ENCODE measurements at places on chromosomes 3 and 15. TPM values are rescaled to one million over a fixed set of nuclear protein-coding genes. Genes with fewer than 3 reads are reported as not detected.
A peak's percentile ranks its signal among the peaks of the same experiment; 100 is the strongest.

DNA sequence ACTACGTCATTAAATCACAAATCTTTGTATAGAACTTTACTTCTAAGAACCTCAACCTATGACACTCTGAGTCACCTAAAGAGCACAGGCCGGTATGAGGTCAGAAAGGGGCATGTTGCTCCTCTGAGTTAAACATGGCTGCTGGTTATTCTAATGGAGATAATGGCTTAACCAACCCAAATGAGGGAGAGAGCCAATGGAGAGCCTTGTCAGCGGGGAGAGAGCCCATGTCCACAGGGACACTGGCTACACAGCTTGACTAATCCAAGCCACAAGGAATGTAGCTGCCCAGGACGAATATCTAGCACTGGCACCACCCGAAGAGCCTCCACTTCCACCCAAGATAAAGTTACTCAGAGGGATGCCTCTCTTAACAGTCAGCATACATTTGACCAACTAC, 77.0 kb upstream of the STAC start:
- no peak overlapping the region for H3K27ac ChIP-seq
- no peak overlapping the region for H3K4me3 ChIP-seq
- H3K27me3 ChIP-seq, result no peaks in the 10 kb centered on the region
- no peaks in the 10 kb centered on the region for H3K4me1 ChIP-seq
- DNase-seq, result no peak

Gene MESP2
- total RNA-seq, result not detected

GRCh38 chr15:82532991-82533481, 7.2 kb downstream of the RPS17 start:
- DNase-seq, result no peak
- no peaks in the 10 kb centered on the region for H3K36me3 ChIP-seq
- no peak overlapping the region for H3K27ac ChIP-seq

Gene PLOD2
- 52.6 TPM for total RNA-seq

DNA sequence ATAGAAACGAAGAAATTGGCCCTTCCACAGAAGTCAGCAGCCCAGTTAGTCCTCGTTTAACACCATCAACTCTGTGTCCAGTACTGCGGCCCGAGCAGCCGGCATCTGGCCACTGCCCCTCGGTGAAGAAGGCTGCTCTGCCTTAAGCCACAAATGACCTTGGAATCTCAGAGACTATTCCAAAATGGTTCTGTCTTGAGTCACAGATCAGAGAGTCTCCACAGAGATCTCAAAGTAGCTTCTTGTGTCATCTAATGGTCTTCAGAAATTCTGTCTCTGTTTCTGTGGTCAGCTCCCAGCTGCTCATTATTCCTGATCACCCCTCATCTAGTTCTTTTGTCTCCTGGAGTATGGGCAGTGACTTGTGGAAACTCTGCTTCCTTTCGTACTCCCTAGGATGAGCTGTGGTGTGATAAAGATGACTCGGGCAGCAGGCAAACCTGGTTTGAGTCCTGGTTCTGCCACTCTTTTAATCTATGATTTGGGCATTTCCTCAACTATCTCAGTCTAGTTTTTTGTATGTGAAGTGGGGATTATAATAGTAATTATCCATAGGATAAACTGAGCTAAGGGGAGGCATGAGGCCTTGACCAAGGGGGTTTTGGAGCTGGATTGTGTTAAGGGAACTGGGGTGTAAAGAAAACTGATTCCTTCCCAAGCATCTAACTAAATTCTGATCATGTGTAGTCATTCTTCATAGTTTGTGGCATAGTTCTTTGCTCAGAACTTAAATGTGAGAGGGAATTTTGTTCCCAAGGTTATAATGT, 22.6 kb downstream of the CRTC3 start:
- DNase-seq, result no peak
- no peaks in the 10 kb centered on the region for H3K36me3 ChIP-seq
- H3K27me3 ChIP-seq, result no peaks in the 10 kb centered on the region
- H3K4me3 ChIP-seq, result no peak overlapping the region
- H3K4me1 ChIP-seq, result peaks cover 4% of the 10 kb centered on the region

- no peak overlapping the region for H3K27ac ChIP-seq
- H3K4me3 ChIP-seq, result no peak overlapping the region
- peaks cover 52% of the 10 kb centered on the region for H3K4me1 ChIP-seq
- DNase-seq, result no peak
- H3K36me3 ChIP-seq, result no peaks in the 10 kb centered on the region
These were observed 3.9 kb upstream of the HEG1 start for GRCh38 chr3:125059488-125060245.

GRCh38 chr3:112605285-112605684, 35.7 kb downstream of the CCDC80 start:
- H3K27me3 ChIP-seq, result no peaks in the 10 kb centered on the region
- no peaks in the 10 kb centered on the region for H3K4me1 ChIP-seq
- H3K36me3 ChIP-seq, result no peaks in the 10 kb centered on the region
- DNase-seq, result no peak
- H3K4me3 ChIP-seq, result no peak overlapping the region

DNA sequence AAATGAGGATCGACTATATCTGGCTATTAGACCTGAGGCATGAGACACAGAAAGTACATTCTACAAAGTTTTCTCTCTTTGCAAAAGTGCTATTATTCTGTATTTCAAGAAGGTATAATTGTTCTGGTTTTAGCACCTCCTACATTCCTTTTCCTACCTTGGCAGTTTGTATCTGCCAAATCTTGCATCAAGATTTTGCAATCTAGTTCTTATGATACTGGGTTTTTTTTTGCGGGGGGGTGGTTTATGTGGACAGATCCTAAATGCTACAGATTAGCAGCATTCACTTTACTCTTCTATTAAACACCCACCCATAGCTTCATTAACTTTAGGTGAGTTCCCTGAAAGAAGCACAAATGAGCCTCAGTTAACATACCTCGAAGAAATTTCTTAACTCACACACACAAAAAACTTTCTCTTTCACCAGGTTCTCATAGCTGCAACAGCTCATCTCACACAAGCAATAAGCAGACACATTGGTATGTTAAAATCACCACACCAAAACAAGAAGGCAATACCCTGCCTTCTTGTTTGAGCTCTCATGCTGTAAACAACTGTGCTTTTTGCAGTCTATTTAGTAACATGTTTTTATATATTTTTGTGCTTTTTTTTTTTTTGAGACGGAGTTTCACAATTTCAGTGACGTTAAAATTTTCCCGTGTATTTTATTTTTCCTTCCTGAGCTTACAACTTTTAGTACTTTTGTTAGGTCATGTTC, 73.0 kb upstream of the VGLL4 start:
- H3K4me3 ChIP-seq, result no peak overlapping the region
- H3K4me1 ChIP-seq, result peaks cover 52% of the 10 kb centered on the region
- H3K27ac ChIP-seq, result peak overlapping the region; percentile 86

- no peaks in the 10 kb centered on the region for H3K36me3 ChIP-seq
- no peak for DNase-seq
- peaks cover 4% of the 10 kb centered on the region for H3K4me1 ChIP-seq
These were observed 56.8 kb downstream of the CPN2 start for GRCh38 chr3:194294199-194294894.

- no peak overlapping the region for H3K4me3 ChIP-seq
- DNase-seq, result no peak
- no peak overlapping the region for H3K27ac ChIP-seq
These were observed 43.0 kb downstream of the RAD54L2 start for GRCh38 chr3:51581524-51581923.

GRCh38 chr3:141083836-141084649, 32.9 kb downstream of the SPSB4 start:
- H3K4me3 ChIP-seq, result no peak overlapping the region
- H3K36me3 ChIP-seq, result no peaks in the 10 kb centered on the region
- H3K27ac ChIP-seq, result no peak overlapping the region
- no peak for DNase-seq

DNA sequence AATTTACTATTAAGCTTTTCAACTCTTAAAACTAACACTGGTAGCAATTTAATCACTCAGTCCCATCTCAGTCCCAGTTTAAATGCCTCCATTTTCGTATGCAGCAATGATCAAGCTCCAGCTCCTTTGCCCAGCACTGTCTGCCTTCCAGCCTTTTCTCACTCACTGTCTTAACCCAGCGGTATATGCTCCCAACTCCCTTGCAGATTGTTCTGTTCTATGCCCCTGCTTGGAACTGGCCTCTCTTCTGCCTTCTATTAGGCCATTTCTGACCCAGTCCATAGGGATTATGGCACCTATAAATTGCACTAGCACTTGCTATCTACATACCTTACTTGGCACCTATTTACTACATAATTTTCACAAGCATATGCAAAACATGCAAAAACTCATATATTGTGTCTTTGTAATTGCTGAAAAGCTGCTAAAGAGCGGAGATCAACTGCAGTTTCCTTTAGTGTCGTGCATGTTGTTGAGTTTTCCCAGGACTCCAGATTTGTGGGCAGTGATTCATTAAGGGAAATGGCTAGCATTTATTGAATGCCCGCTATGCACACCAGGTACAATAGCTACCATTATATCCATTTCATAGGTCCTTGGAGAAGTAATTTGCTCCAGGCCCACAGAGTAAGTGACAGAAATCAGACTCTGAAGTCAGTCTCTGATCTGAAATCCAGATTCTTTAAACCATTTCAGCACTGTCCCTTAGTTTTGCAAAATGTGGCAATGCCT, 24.4 kb downstream of the CRBN start:
- H3K27ac ChIP-seq, result no peak overlapping the region
- H3K4me3 ChIP-seq, result no peak overlapping the region
- H3K4me1 ChIP-seq, result no peaks in the 10 kb centered on the region

Gene TERC
- total RNA-seq, result 4.0 TPM

Gene GPR15
- total RNA-seq, result 0.58 TPM

- no peak overlapping the region for H3K27ac ChIP-seq
- H3K36me3 ChIP-seq, result no peaks in the 10 kb centered on the region
- no peak for DNase-seq
- H3K27me3 ChIP-seq, result no peaks in the 10 kb centered on the region
These were observed 79.9 kb upstream of the ZBTB20 start for GRCh38 chr3:115226844-115227445.

Gene ITIH1
- total RNA-seq, result 0.18 TPM

GRCh38 chr3:108823227-108823626, 641 bp downstream of the TRAT1 start:
- H3K36me3 ChIP-seq, result no peaks in the 10 kb centered on the region
- no peaks in the 10 kb centered on the region for H3K4me1 ChIP-seq
- DNase-seq, result no peak
- peak overlapping the region; percentile 1 for H3K4me3 ChIP-seq
- H3K27ac ChIP-seq, result no peak overlapping the region

DNA sequence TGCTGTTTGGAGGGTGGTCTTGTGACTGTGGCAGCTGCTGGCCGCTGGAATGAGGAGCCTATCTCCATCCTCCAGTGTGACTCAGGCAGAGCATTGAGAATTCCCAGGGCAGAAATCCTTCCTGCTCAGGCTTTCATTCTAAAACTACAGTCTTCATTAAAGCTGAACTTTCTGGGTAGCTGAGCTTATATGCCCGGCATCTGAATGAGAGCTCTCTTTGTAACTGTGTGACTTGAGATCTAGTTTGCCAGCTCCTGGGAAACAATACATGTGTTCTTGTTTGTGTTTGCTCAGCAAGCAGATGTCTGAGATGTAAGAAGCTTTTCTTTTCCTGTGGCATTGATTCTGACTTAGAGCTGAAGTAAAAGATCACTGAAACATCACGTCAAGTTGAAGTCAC, 22.4 kb downstream of the RLBP1 start:
- H3K27ac ChIP-seq, result no peak overlapping the region
- H3K36me3 ChIP-seq, result no peaks in the 10 kb centered on the region
- H3K4me3 ChIP-seq, result no peak overlapping the region

Gene RTP3
- total RNA-seq, result not detected

Gene KLF15
- total RNA-seq, result 12.8 TPM

Gene C15orf62
- total RNA-seq, result 0.71 TPM

GRCh38 chr3:40309925-40310695, 603 bp downstream of the EIF1B start:
- H3K27me3 ChIP-seq, result no peaks in the 10 kb centered on the region
- peak; percentile 55 for DNase-seq
- peak overlapping the region; percentile 92 for H3K27ac ChIP-seq
- H3K36me3 ChIP-seq, result peaks cover 35% of the 10 kb centered on the region
- H3K4me1 ChIP-seq, result peaks cover 53% of the 10 kb centered on the region

DNA sequence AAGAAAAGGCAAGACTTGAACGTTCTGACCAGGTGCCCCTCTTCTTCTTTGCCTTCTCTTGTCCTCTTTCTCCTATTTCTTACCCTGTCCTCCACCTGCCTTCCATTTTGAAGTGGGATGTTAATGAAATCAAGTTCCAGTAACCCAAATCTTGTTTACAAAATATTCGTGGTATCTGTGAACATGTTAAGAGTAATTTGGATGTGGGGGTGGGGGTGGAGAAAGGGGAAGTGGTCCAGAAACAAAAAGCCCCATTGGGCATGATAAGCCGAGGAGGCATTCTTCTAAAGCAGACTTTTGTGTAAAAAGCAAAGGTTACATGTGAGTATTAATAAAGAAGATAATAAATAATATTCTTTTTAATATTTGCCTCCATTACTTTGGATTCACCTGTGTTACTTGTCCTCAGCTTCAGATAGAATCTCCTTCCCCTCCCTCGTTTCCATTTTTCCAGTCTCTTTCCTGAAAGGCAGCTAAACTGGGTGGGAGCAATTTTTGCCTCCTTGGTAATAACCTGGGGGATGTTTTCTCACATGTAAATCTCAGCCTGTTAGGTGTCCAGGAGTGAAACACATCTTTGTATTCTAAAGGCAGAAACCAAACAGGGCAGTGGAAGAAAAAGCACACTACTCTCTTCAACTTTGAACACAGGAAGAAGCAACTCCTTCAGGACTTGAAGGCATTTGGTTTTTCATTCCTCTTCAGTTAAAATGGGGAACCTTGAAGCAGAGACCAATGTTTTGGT, 3.2 kb downstream of the CHST2 start:
- H3K4me3 ChIP-seq, result peak overlapping the region; percentile 2
- no peak for DNase-seq
- H3K27me3 ChIP-seq, result no peaks in the 10 kb centered on the region
- H3K27ac ChIP-seq, result peak overlapping the region; percentile 16
- H3K4me1 ChIP-seq, result no peaks in the 10 kb centered on the region

- H3K36me3 ChIP-seq, result no peaks in the 10 kb centered on the region
- H3K4me3 ChIP-seq, result no peak overlapping the region
- no peaks in the 10 kb centered on the region for H3K27me3 ChIP-seq
- no peak overlapping the region for H3K27ac ChIP-seq
These were observed 129.0 kb upstream of the SLC7A14 start for GRCh38 chr3:170714562-170715535.
